ENCODE measurements at places on chromosomes 11 and 22. TPM values are rescaled to one million over a fixed set of nuclear protein-coding genes. Genes with fewer than 3 reads are reported as not detected.
A peak's percentile ranks its signal among the peaks of the same experiment; 100 is the strongest.

Gene MED19
- 22.5 TPM for polyA plus RNA-seq

DNA sequence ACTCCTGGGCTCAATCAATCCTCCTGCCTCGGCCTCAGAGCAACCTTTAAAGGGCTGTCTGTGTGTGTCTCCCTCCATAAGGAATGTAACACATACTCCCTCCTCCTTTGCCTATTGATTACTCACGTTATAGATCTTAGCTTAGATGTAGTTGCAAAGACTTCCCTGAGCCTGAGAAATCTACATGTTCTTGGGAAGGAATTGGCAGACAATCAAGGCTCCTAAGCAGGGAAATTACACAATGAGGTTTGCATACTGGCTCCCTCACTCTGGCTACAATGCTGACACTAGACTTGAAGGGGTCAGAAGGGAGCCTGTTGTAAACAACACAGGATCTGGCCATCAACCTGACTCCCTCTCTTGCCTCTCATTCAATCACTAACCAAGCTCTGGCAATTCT, 5.2 kb upstream of the OLFML1 start:
- no peak for DNase-seq

GRCh38 chr11:72561856-72562255, 112.4 kb downstream of the PDE2A start:
- no peak for DNase-seq

DNA sequence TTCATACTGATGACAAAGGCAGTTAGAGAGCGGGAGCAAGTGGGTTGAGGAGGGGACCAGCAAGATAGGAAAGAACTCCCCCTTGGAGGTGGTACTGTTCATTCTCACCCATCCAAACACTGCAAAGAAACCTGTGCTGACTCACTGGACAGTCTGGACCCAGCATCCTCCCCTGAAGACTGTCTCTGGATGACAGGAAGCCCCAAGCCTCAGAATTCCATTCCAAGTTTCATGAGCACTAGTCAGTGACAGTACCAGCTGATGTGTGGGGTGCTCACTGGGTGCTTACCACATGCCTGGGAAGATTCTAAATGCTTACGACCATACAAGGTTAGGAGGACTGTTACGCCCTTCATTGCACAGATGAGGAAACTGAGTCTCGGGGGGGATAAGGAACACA, 160.9 kb downstream of the IGLL1 start:
- DNase-seq: no peak

GRCh38 chr22:45304971-45305370, 4.8 kb upstream of the FAM118A start:
- no peak for DNase-seq

DNA sequence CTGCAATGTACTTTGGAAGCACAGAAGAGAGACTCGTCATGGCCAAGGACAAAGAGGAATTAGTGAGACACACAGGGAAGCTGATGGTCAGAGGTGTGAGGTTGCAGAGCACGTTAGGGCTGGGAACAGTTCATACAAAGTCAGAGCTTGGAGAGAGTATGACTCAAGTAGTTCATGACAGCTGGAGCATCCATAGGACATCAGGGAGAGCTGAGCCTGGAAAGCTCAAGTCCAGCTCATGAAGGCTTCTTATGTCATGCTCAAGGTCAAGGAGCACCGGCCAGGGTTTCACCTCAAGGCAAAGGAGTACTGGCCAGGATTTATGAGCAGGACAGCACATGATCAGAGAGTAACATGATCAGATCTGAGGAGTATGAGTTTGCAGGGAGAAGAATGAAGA, 64.6 kb upstream of the CHST1 start:
- DNase-seq: no peak

GRCh38 chr11:112506852-112507251, 246.2 kb upstream of the PLET1 start:
- DNase-seq: no peak

- peak; percentile 36 for DNase-seq
Measured at GRCh38 chr22:30474683-30475424, 3.0 kb upstream of the SEC14L3 start.

Gene NLRP6
- 0.06 TPM for polyA plus RNA-seq

Gene OR5P2
- not detected for polyA plus RNA-seq

Gene GUCD1
- polyA plus RNA-seq: 87.9 TPM

DNA sequence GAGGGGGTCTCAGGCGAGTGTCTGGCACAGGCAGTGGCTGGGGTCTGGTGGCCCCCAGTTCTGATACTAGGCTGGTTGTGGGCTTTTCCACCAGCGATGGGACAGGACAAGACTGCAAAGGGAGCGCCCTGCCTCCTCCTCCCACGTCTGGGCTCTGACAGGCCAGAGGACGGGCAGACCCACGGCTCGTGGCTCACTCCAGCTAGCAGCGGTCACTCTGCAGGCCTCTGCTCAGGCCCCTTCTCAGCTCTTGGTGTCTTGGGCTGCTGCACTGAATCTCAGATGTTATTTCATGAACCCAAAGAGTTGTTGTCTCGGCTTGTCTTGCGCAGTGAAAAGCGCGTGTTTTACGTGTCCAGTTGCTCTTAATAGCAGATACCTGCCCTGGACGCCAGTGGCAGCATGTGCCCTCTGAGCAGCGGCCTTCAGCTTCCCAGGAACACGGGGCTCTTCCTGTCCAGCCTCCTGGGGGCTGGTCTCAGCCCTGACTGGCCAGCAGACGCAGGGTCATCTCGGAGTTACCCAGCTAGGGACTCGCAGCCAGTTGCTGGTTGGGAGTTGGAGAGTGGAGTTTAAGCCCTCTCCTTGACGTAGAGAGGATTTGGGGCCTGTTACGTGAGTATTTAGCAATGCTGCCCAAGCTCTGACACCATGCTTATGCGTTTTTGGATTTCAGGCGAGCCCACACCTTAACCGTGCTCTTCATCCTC, 9.6 kb downstream of the PTDSS2 start:
- no peak for DNase-seq

DNA sequence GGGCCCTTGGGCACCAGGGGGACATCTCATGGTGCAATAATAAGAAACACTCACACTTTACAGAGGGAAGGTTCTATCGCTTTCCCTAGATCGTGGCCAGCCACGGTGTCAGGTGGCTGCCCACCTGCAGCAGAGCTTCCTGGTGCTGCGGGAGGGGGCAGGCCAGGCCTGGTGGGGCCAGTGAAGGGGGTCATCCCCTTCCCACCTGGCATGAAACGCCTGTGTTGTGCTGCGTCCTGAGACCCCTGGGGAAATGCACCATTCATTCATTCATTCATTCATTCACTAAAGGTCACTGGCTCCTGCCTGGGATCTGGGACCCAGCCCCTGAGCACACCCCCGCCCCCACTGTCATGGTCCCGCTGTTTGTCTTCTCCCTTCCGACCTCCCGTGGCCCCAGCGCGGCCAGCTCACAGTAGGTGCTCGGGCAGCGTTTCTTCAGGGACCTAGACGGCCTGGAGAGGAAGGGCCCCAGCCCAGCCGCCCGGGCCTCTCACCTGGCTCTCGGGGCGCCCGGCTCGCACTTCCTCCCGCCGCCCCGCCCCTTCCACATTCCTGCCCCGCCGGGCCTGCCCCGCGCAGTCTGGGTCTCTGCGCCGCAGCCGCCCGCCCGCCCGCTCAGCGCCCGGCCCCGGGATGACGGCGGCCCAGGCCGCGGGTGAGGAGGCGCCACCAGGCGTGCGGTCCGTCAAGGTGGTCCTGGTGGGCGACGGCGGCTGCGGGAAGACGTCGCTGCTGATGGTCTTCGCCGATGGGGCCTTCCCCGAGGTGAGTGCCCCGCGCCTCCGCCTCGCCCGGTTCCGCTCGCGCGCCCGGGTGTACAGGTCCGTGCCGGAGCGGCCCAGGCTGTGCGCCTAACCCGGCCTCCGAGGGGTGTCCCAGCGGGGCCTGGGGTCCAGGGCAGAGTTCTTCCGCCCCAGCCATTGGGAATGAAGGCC, at the start of gene RHOD:
Gene RHOD, plus strand, starts transcription at position 581 of the 938 bp plus-strand sequence. Its CDS starts 56 bp downstream, at position 637.
- no peak for DNase-seq

Gene KDM4E
- 0.15 TPM for polyA plus RNA-seq

DNA sequence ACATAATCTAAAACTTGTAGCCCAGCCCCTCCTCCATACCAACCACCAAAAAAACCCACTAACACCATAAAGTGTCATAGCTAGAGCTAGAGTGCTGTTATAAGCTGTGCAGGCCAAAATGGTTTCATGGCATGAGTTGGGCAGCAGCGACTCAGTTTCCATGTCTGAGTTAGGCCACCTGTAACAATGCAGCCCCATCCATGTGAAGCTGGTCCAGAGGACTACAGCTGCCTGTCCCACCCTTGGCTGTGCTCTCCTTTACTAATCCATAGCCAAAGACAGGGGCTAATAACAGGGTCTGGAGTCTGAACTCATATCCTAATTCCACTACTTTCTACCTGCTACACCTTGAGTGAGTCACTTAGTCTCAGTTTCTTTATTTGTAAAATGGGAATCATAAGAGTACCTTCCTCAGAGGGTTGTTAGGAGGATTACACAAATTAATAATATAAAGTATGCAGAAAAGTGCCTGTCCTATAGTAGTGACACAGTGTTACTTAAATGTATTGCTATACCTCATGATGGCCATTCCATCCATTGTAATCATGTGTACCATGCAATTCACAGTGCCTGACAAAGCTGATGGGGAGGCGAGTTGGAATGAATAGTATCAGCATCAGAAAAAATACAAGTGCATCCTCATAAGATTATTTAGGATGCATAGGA, 20.6 kb downstream of the KCNQ1OT1 start:
- DNase-seq: no peak

- DNase-seq: no peak
Measured at GRCh38 chr11:100141201-100141600, 545.9 kb upstream of the ARHGAP42 start.

- no peak for DNase-seq
Measured at GRCh38 chr22:46079861-46080821, 70.2 kb upstream of the PPARA start.

DNA sequence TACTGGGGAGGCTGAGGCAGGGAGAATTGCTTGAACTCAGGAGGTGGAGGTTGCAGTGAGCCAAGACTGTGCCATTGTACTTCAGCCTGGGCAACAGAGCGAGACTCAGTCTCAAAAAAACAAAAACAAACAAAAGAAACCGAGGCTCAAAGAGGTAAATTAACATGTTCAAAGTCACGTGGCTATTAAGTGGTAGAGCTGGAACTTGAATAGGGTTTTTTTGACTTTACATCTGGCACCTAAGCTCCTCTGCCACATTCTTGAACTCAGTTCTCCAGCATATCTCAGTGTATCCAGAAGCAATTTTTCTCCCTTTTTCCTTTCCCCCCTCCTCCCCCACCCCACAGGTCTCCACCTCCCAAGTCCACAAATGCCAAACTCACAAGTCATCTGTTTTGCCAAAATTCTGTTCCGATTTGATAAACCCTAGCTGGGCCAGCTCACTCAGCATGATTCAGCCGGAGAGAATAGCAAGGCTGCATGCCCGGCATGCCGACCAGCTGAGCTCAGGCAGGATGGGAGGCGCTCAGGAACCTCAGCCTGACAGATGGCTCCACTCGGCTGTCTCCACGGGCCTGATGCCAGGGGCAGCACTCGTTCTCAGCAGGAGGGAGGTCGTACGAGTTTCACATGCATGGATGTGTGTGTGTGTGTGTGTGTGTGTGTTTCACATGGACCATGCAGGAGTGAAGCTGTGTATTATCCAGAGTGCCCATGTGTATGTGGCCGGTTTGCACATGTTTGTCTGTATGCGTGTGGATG, 63.2 kb upstream of the RRAS2 start:
- peak; percentile 88 for DNase-seq

- no peak for DNase-seq
Measured at GRCh38 chr11:16737818-16738192, 642 bp upstream of the C11orf58 start.

GRCh38 chr11:107263844-107264563, 193.6 kb downstream of the CWF19L2 start:
- peak; percentile 24 for DNase-seq

GRCh38 chr22:49933236-49934159, 15.1 kb downstream of the CRELD2 start:
- no peak for DNase-seq

Gene TBX1
- 6.9 TPM for polyA plus RNA-seq

Gene SPON1
- 99.0 TPM for polyA plus RNA-seq

DNA sequence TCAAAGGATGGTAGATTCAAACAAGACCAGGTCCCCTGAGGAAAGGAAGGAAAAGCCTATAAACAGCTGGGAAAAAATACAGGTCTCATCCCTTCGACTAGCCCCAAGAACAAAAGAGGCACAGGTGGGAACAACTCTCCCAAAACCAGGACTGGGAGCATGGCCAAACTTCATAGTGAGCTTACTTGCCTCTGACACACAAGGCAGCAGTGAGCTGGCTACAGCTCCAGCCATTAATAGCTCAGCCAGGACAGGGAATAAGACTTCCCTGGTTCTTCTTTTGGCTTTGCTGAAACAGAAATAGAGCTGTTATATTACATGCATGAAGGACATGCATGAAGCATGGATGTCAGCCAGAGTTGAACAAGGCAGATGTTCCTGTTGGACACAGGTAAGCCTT, at the start of gene OR10A2:
Gene OR10A2, plus strand, starts transcription at position 97 of the 400 bp plus-strand sequence. CDS start 6,698 bp downstream, outside the sequence.
- DNase-seq: no peak

Gene BET1L
- 32.2 TPM for polyA plus RNA-seq

Gene KCNQ1
- 8.2 TPM for polyA plus RNA-seq

GRCh38 chr22:46006379-46007002, 29.5 kb upstream of the WNT7B start:
- DNase-seq: peak; percentile 83

Gene SAA4
- polyA plus RNA-seq: not detected

- DNase-seq: no peak
Measured at GRCh38 chr22:42951093-42951710, 63.7 kb downstream of the PACSIN2 start.

DNA sequence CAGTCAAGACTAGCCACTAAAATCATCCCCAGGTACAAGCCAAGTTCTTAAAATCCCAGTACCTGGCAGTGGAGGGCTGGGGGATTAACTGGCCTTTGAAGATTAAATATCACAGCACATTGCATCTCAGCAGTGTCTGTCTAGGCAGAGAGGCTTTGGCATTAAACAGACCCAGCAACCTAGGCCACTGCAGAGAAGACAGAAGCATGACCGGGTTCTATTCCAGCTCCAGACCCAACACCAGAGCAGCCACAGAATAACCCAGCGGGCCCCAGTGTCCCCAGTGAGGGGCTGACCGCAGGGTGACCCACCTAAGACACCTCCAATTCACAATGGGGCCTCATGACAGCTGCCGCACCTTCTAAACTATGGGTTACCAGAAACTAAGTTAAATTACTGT, 88.2 kb downstream of the SHANK2 start:
- no peak for DNase-seq

- DNase-seq: no peak
Measured at GRCh38 chr11:59857439-59858434, 8.6 kb downstream of the TCN1 start.
